Glutamatergic neuron (in vitro differentiated cells): ENCODE measurements at places on chromosomes 12 and 14. TPM values are rescaled to one million over a fixed set of nuclear protein-coding genes. Genes with fewer than 3 reads are reported as not detected.

- DNase-seq = no peak
These were observed 325.0 kb upstream of the TBX3 start for GRCh38 chr12:115008929-115009328.

DNA sequence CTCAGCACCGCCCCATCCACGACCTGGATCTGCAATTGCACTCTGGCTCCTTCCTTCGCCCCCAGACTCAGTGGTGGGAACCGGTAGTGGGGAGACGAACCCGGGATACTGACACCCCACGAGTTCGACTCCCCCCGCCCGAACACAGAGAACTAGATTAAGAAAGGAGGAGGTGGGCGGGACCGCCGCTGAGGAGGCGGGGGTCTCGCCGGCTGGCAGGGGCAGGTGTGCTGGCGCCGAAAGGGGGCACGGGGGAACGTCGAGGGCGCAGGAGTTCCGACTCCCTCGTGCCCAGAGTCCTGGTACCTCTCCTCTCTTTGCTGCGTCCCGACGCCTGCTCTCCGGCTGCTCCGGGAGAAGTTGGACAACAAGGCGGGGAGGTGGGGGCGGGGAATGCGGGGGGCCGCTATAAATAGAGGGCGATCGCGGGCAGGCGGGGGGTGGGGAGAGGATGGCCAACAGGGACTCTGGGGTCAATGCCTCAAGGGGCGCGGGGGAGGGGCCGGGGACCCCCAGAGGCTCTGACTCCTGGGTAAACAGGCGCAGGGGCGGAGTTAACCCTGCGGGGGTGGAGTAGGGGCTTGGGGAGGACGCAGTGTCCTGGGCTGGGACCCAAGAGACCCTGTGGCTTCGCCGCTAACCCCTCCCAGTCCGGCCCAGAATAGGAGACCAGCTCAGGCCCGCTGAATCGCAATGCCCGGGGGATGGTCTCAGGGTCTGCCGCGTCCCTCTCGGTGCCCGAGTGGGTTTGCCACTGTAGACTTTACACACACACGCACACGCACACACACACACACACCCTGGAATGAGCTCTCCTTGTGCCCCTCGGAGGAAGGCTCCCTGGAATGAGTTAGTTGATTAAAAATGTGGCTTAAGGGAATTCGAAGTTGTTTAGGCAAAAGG lies 761 bp upstream of the NDRG2 start:
- peak; percentile 39 for DNase-seq

Gene CCDC38
- total RNA-seq = not detected

DNA sequence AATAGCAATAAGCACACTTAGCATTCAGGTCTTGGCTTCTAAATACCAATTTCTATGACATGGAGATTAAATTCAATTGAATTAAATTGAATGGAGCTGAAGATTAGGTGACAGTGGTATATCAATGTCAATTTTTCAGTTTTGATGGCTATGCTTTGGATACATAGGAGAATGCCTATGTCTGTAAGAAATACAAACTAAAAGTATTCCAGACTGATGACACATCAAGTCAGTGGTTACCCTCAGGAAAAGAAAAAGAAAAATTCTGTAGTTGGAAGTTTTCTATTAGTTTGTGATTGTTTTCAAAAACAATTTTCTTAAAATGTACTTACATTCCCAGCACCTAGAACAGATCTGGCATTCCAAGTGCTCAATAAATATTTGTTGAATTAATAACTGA lies 4.9 kb upstream of the DCAF4 start:
- DNase-seq = no peak

GRCh38 chr12:100020370-100020769 lies 35.6 kb upstream of the ANKS1B start:
- DNase-seq = no peak

GRCh38 chr14:38261620-38262019 lies 5.7 kb upstream of the CLEC14A start:
- no peak for DNase-seq

Gene MEG3
- total RNA-seq = 0.22 TPM

Gene GSC
- not detected for total RNA-seq

Gene AMDHD1
- not detected for total RNA-seq

DNA sequence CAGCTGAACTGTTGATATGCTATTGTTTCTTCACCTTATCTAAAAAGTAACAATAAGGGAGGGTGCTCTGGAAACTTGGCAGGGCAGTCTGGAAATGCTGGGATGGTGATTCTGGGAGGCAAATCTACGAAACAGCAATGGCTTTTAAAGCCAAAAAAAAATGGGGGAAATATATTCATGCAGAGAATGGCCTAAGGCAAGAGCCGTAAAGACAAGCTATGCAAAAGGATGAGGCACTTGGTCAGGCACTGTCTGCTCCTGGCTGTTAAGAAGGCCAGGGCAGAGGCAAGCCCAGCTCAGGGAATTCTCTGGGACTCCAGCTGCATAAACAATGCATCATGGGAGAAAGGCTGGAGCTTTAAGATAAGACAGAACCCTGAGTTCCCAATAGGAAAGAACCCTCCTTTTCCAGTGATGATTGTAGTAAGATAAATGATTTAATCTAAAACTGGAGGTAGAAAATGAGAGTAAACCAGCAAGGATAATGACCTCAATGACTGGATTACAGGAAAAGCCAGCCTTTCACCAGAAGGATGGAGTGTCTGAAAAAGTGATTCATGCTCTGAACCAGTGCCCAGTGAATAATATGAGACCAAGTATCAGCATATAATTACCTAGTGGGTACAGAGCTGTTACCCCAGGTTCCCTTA lies 46.0 kb downstream of the ITPR2 start:
- DNase-seq = no peak

Gene CEBPE
- not detected for total RNA-seq

- no peak for DNase-seq
These were observed 434.5 kb downstream of the MDGA2 start for GRCh38 chr14:47240748-47241437.

DNA sequence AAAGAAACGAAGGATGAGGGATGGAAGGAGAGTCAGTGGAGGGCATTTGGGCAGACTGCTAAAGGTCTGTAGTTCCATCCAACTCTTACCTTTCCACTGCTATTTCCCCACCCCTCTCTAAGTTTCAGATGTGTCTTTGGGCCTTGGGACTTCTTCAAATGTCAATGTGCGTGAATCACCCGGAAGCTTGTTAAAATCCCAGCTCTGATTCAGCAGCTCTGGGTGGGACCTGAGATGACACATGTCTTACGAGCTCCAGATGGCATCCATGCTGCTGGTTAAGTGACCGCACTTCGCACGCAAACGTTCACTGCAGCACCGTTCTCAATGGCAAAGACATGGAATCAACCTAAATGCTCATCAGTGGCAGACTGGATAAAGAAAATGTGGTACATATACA lies 309.9 kb downstream of the VRK1 start:
- DNase-seq = no peak

GRCh38 chr14:37745657-37746056 lies 150.2 kb downstream of the TTC6 start:
- DNase-seq = no peak

DNA sequence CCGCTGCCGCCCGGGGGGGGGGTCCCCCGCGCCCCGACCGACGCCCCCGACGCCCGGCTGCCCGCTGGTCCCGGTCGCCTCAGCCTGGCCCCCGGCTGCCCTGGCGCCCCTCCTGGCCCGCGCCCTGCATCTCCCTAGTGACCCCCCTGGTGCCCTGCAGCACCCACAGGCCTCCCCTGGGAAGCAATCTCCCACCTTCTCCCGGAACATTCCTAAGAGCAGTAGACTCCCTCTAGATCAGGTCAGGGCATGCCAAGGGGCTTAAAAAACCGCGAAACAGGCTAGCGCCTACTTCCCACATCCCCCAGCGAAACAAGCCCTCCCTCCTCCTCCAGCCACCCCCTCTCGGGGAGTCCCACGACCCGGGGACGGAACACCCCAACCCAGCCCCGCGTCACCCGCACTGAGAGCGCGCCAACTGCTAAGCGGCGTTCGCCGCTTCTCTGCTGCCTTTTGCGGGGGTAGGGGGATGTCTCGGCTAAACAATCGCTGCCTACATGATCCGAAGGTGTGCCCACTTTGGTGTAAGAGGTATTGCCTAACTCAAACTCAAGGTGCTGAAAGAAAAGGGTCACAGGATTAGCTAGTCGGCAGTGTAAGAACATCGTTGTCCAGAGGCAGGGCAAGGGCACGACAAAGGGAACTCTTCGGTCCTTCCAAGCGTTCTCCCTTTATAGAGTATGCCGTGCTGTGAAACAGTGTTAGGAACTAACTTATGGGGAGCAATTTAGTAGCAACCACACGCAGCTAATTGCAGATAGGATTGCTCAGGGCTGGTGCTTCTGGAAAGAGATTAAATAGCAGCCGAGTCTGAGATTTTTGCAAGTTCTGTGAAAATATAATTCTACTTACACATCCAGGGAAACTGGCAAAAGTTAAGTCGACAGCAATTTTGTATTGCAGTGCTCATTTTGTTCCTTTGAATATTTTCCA lies 619 bp upstream of the NTN4 start:
- DNase-seq = peak; percentile 29

DNA sequence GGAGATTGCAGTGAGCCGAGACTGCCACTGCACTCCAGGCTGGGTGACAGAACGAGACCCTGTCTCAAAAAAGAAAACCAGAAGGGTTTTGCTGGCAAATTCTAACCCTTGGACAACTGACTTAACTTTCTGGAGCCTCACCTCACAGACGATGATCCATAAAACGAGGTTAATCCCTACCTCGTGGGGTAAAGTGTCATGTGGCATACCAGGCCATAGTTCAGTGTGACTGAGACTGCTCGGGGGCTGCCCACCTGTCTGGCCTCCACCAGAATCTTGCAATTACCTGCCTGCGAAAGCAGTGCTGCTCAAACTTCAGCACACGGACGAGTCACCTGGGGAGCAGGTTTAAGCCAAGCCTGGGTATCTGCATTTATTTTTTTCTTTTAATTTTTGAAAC lies 26.8 kb downstream of the P2RX4 start:
- DNase-seq = no peak

Gene SLC38A6
- 20.2 TPM for total RNA-seq

- DNase-seq = no peak
These were observed 5.2 kb downstream of the DCN start for GRCh38 chr12:91177381-91177780.

Gene NEK9
- total RNA-seq = 50.7 TPM

- DNase-seq = no peak
These were observed 6.5 kb downstream of the HAL start for GRCh38 chr12:95989504-95990123.

- no peak for DNase-seq
These were observed 25.1 kb downstream of the MOK start for GRCh38 chr14:102279688-102280348.

- peak; percentile 18 for DNase-seq
These were observed 50.9 kb downstream of the SNAPC1 start for GRCh38 chr14:61813096-61813606.

GRCh38 chr12:113104953-113105510 lies 30.5 kb downstream of the RASAL1 start:
- DNase-seq = no peak

Gene TAS2R42
- total RNA-seq = not detected

GRCh38 chr14:104800015-104800770 lies 708 bp upstream of the ZBTB42 start:
- peak; percentile 65 for DNase-seq

Gene GPR84
- total RNA-seq = not detected

GRCh38 chr12:69471667-69472385 lies 1.6 kb downstream of the FRS2 start:
- DNase-seq = no peak

GRCh38 chr14:77125823-77126325 lies 15.7 kb downstream of the ZDHHC22 start:
- DNase-seq = no peak

DNA sequence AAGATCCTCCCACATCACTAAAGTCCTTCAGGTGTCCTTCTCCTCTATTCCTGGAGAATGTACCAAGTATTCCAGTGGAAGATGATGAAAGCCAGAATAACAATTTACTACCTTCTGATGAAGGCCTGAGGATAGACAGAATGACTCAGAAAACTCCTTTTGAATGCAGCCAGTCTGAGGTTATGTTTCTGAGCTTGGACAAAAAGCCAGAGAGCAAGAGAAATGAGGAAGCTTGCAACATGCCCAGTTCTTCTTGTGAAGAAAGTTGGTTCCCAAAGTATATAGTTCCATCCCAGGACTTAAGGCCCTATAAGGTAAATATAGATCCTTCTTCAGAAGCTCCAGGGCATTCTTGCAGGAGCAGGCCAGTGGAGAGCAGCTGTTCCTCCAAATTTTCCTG lies 54.6 kb upstream of the HELB start:
- DNase-seq = no peak

- DNase-seq = no peak
These were observed 80.6 kb downstream of the CCDC59 start for GRCh38 chr12:82277582-82277981.

Gene HOXC10
- not detected for total RNA-seq
